ENCODE measurements at places on chromosomes 2 and 18. TPM values are rescaled to one million over a fixed set of nuclear protein-coding genes. Genes with fewer than 3 reads are reported as not detected.

CRYGC gene
- polyA plus RNA-seq, result not detected

IL1A gene
- 0.11 TPM for polyA plus RNA-seq

ALPI gene
- not detected for polyA plus RNA-seq

IL1RN gene
- polyA plus RNA-seq, result not detected

FZD7 gene
- 42.6 TPM for polyA plus RNA-seq

ECEL1 gene
- polyA plus RNA-seq, result not detected

CD28 gene
- polyA plus RNA-seq, result not detected

CLEC4F gene
- polyA plus RNA-seq, result not detected

UGT1A8 gene
- not detected for polyA plus RNA-seq

ST6GAL2 gene
- polyA plus RNA-seq, result not detected

SERPINB4 gene
- 0.06 TPM for polyA plus RNA-seq

ZNF804A gene
- 0.96 TPM for polyA plus RNA-seq
